ENCODE measurements at places on chromosomes 4 and X. TPM values are rescaled to one million over a fixed set of nuclear protein-coding genes. Genes with fewer than 3 reads are reported as not detected.

The PDLIM3 gene
- total RNA-seq = 6.1 TPM

The ADH1A gene
- total RNA-seq = not detected

The TEX13C gene
- not detected for total RNA-seq

The OPRPN gene
- not detected for total RNA-seq

The TECRL gene
- total RNA-seq = not detected

The GIMD1 gene
- total RNA-seq = not detected

The PLXNB3 gene
- total RNA-seq = 2.6 TPM

The PRR32 gene
- not detected for total RNA-seq

The ENPP6 gene
- total RNA-seq = 0.35 TPM

The GLRA2 gene
- 0.10 TPM for total RNA-seq

The TMEM154 gene
- 8.3 TPM for total RNA-seq

The AMTN gene
- total RNA-seq = not detected

The KLHL13 gene
- 130 TPM for total RNA-seq

The NUDT9 gene
- total RNA-seq = 44.1 TPM

GRCh38 chr4:150087006-150087405 is 8.8 kb downstream of the DCLK2 start:
- peak; percentile 11 for DNase-seq

- no peak for DNase-seq
Observed at GRCh38 chrX:619812-620531, 10.6 kb upstream of the SHOX start.

GRCh38 chr4:176307666-176307930 is 12.2 kb upstream of the SPCS3 start:
- no peak for DNase-seq

DNA sequence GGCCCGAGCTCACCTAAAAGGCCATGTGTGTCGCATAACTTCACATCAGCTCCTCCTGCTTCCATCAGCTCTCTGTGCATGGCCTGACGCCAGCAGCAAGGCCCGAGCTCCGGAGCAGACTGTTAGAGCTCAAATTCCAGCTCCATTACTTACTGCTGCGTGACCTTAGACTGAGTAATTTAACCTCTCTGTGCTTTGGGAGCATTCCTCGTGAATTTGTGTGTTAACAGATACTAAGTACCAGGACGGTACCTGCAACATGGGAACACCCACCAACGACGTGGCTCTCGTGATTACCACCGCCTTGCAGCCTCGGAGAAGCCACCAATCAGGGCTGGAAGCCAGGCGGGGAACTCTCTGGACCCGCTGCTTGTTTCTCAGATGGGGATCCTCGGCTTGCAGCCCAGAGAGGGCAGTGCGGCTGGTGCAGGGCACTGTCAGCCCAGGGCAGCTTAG is 12.9 kb downstream of the LETM1 start:
- DNase-seq = peak; percentile 85

GRCh38 chrX:2457289-2458133 is 43.3 kb downstream of the DHRSX start:
- no peak for DNase-seq

GRCh38 chrX:48818866-48819265 is 7.4 kb upstream of the ERAS start:
- DNase-seq = no peak

GRCh38 chrX:11949291-11949690 is 189.0 kb upstream of the FRMPD4 start:
- no peak for DNase-seq

GRCh38 chr4:189815404-189816192 is 125.1 kb upstream of the FRG1 start:
- no peak for DNase-seq

DNA sequence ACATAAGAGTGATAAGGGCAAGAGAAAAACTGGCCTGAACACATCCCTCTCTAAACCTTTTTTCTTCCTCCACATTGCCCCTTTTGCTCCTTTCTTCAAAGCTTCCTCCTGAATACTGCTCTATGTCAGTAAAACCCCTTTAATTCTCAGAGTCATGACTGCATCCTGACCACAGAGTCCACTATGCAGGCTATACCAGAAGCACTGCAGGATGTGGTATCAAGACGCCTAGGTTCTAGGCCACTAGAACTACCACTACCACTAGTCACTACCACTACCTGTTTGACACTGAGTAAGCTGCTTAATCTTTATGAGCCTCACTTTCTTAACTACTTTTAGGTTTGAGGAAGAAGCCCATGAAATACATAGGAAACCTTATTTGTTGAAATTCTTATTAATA is 38.7 kb downstream of the ARHGEF9 start:
- no peak for DNase-seq

- DNase-seq = no peak
Observed at GRCh38 chr4:180810581-180810980, 1432.6 kb upstream of the TENM3 start.

DNA sequence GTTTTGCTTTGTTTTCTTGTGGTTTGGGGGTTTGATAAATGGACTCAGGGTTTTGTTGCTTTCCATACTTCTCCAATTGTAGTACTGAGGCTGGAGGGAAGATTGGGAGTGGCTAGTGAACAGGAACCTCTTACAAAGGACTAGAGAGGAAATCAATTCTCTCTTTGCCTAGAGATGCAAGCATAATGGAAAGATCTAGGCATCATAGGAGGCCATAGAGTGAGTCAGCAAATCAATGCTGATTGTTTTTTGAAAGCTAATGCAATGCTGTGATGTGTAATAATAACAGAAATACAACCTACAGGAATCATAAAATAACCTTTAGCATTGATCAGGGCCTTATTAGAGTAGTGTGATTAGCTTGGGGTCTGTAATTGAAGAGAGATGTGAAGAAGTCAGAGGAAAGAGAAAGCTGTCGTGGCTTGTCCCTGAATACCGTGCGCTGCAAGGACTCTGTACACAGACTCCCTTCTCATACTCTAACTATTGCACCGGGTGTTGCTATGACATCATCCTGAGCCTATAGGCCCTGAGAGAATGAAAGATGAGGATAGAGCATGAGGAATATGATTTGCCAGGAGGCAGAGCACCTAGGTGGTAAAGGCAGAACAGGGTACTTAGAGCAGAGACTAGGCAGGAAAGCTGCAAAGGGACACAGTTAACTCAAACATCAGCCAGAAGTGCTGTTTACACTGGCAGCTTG is 29.3 kb upstream of the GPR101 start:
- DNase-seq = no peak

GRCh38 chr4:152073351-152074087 is 312.7 kb upstream of the GATB start:
- DNase-seq = peak; percentile 24

- DNase-seq = no peak
Observed at GRCh38 chr4:169174247-169174646, 96.5 kb downstream of the SH3RF1 start.

DNA sequence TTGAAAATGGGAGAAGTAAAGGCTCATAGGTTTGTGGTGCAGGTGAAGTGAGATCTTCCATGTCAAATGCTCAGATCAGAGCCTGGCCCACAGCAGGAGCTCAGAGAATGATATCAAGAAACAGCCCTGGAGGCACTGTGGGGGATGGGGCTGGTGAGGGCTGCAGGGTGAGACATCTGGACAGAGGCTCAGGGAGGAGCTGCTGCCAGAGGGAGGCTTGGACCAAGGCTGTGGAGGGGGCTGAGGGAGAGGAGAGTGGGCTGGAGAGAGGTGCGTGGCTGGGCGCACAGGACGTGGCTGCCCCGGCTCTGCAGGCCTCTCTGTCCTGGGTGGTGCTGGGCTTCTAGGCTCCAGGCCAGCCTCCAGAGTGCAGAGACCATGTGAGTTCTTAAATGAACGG is 5.6 kb downstream of the SORCS2 start:
- DNase-seq = no peak

DNA sequence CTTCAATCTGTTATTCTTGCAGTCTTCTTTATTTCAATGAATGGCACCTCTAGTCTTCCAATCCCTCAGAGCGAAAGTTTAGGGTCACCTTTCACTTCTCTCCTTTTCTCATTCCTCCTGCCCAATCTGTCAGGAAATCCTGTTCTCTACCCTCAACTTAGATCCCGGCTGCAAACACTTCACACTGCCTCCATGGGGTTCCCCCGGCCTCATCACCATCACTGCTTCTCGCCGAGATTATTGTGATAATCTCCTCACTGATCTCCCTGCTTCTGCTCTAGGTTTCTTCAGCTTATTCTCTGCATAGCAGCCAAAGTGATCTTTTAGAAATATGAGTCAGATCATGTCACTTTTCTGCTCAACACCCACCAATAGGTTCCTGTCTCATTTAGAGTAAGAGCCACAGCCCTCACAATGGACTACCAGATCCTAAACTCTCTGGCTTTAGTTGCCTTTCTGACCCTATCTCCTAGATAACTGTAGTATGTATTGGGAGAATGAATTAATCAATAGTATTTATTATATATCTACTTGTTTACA is 43.6 kb upstream of the TBC1D9 start:
- DNase-seq = no peak

DNA sequence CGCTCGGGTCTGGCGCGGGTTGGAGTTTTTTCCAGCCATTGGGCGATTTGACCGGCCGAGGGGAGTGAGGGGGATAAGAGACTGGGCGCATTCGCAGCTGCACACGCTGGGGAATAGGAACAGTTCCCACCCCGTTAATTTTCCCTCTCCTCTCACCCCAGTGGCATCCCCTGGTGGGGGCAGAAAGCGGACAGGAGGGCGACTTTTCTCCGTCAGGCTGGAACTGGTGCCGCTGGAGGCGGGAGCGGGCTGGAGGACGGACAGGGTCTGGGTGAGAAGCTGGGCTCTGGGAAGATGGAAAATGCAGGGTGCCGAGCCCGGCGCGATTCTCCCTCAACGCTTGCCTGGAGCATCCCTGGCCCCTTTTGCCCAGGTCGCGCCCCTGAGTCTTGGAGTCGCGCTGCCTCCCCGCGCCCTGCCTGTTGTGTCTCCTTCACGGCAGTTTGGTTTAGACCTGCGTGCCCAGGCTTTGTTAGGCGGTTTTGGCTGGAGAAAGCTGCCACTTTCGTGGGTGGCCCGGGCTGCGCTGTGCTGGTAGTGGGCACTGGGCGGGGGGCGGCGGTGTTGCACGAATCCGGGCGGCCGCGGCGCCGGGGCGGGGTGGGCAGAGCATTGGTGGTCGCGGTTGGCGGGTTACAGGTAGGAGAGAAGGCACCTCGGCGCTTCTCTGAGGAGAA is 2.0 kb downstream of the ADGRL3 start:
- DNase-seq = no peak

- peak; percentile 84 for DNase-seq
Observed at GRCh38 chr4:53908661-53909078, 155.7 kb downstream of the CHIC2 start.

DNA sequence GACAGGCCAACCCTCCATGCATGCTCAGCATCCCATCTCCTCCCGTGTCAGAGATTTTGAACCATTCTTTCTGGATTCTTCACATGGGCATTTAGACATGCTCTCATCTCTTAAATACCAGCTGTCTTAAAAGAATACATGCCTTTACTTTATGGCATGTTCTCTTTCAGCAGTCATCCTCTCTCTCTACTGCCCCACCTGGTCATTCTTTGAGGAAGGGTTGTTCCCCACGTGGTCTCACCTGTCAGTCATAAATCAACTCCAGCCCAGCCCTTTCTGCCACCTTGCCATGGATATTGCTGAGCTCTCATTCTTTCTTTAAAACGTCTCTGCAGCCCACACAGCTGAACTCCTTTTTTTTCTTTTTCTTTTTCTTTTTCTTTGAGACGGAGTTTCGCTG is 111.3 kb downstream of the ARHGAP10 start:
- no peak for DNase-seq

DNA sequence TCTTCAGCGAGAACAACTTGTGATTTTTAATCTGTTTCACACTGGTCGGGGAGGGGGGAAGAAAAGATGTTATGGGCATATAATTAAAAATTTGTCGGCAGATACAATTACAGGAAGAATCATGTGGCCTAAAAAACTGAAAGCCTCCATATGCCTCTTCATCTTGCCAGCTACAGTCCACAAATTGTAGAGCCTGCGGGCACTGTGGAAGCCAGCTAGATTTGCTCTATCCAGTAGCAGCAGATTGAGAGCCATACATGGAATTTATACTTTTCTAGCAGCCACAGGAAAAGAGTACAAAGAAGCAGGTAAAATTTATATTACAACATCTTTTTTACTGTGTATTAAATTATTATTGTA is 147.3 kb downstream of the TBL1X start:
- no peak for DNase-seq

GRCh38 chr4:8915201-8916200 is 43.9 kb upstream of the HMX1 start:
- no peak for DNase-seq

- peak; percentile 55 for DNase-seq
Observed at GRCh38 chr4:139556071-139556723, at the start of gene SETD7. TSS of gene SETD7 (minus strand) at chr4:139556219. CDS start at chr4:139556137, 82 bp downstream.

DNA sequence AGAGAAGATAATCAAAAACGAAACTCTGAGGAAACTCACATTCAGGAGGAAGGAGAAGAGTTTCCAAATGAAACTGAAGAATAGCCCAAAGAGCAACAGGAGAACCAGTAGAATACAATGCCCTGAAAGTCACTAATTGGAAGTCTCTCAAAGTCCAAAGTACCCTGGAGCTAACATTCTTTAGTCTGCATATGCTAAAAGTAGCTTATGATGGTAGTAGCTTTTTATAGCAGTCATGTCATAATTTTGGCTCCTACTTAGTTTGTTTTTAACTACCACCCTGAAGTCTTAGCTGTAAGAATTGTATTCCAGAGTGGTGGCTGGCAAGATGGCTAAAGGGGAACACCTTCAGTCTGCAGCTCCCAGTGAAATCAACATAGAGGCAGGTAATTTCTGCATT is 100.3 kb upstream of the FGF16 start:
- no peak for DNase-seq

DNA sequence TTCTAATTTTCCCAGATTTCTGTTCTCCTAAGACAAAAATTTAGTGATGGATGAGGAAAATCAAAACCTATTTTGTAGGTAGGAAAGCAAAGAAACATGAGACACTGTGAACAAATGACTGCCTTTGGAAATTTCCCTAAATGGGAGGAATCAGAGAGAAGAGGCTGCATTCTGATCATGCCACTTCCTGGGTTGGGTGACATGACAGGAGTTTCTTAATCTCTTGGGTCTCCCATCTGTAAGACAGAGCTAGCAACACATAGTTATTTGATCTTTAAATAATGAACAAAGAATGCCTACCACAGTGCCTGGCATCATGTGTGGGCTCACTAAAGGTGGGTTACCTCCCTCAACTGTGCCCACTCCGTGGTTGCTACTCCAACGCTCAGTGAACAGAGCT is 57.1 kb downstream of the CCDC149 start:
- DNase-seq = no peak

DNA sequence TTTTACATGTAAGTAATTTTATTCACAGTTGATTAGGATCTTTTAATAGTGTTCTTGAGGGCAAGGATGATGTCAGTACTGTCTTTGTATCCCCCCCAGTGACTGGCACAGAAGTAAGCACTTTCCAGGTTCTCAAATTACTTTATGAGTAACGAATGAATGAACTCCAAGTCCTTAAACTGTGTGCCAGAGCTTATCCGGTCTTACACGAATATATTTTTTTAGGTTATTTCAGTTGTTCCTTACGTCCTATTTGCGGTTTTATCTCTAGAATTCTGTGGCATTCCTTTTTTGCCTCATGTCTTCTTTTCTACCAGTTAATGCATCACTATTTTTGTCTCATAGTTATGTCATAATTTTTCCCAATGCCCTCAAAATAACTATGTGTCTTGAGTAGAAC is 106.9 kb upstream of the MID1IP1 start:
- DNase-seq = peak; percentile 4
